SK-N-SH treated with all-trans-retinoic acid at 6 μM for 48 hours (cell line): ENCODE measurements at places on chromosomes 4 and X.

GRCh38 chrX:40875476-40875875 lies 140.1 kb upstream of the MED14 start:
- no peak for ATAC-seq

- no peak for ATAC-seq
Observed at GRCh38 chrX:38347136-38347535, 5.3 kb upstream of the OTC start.

DNA sequence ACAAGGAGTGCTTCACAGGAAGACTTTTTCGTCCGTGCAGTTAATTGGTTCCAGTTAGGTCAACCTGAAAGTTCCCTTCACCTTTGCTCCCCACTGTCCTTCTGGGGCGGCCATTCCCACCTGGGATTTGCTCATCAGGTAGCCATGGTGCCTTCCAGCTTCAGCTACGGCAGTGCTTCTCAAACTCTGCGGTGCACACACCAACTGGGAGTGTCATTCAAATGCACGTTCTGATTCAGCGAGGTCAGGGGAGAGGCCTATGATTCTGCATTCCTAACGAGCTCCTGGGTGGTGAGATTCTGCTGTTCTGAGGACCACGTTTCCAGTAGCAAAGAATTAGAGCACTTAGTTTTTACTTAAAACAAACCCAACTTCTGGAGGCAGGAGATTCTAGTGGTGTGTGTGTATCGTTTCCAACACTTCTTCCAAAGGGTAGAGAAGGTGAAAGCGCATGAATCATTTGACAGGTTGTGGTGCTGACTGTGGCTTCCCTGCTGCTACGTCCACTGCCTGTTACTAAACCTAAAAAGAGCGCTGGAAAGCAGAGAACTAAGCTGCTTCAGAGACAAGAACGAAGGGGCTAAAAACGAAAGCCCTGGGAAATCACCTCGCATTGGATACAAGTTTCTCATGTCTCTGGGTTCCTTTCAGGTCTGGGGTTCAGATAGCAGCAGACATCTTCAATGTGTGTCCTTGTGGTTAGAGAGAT lies 4.7 kb upstream of the HELT start:
- no peak for ATAC-seq

GRCh38 chrX:119735467-119735866 lies 22.9 kb upstream of the SOWAHD start:
- peak; percentile 11; the same call in 1 of the 3 replicates for ATAC-seq

GRCh38 chrX:52577464-52578173 lies 60.8 kb upstream of the XAGE1B start:
- ATAC-seq = no peak

GRCh38 chr4:159142681-159143384 lies 40.0 kb downstream of the RAPGEF2 start:
- ATAC-seq = no peak

- ATAC-seq = no peak
Observed at GRCh38 chr4:1716065-1716945, 4.2 kb upstream of the SLBP start.

GRCh38 chr4:16726368-16727050 lies 171.9 kb downstream of the LDB2 start:
- ATAC-seq = no peak

DNA sequence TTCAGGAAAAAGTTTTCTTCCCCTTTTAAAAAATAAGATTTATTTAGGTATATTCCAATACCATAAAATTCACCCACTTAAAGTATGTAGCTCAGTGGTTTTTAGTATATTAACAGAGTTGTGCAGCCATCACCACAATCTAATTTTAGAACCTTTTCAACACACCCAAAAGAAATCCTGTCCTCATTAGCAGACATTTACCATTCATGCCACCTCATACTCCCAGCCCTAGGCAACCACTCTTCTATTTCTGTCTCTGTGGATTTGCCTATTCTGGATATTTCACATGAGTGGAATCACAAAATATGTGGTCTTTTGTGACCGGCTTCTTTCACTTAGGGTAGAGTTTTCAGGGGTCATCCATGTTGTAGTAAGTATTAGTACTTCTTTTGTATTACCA lies 7.4 kb downstream of the ZNF81 start:
- no peak for ATAC-seq

DNA sequence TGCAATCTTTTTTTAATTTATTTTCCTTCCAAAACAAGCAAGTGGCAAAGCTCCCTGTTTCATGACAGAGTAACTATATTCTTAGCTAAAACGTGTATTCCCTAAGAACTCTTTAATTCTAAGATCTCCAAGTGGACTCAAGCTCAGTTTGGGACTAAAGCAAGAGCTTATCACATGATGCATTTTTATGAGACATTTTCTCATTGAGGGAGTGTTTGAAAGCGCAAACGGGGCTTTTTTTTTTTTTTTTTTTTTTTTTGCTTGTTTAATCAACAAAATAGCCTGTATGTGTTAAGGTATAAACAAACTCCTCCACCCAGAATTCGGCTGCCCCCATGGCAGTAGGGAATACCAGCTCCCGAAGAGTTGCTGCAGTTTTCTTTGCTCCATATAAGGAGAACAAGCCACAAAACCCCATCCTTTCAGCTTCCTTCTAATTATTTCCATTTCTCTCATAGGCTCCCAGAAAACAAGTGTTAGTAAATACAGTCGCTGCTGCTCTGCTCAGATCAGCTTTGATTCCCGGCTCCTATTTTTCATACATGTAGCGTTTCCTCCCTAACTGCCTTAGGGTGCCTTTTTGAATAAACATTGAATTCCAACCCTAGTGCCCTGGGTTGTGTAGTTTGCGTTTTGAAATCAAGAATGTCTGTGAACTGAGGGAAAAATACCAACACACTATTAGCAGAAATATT lies 669 bp upstream of the PPARGC1A start:
- no peak for ATAC-seq

GRCh38 chrX:40013266-40014195 lies 84.2 kb downstream of the BCOR start:
- peak; percentile 46 for ATAC-seq

GRCh38 chr4:158444621-158445020 lies 77.1 kb upstream of the RXFP1 start:
- ATAC-seq = no peak

DNA sequence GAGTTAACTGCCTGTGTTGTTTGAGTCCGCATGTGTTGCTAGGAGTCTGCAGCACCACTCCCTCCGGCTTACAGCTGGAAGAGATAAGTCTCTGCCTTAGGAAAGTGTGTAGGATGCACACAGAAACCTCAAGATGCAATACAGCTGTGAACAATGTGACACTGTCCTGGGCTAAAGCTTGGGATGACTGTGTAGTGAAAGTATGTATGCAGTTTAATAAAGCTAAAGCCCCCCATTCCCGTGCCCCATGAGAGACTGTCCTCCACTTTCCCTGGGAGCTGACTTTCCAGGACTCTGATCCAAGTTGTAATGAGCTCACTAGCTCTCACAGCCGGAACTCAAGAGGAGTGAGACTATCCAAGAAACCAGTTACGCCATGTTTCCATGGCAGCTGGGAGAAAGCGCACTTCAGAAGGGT lies 156.6 kb upstream of the FTHL17 start:
- no peak for ATAC-seq

DNA sequence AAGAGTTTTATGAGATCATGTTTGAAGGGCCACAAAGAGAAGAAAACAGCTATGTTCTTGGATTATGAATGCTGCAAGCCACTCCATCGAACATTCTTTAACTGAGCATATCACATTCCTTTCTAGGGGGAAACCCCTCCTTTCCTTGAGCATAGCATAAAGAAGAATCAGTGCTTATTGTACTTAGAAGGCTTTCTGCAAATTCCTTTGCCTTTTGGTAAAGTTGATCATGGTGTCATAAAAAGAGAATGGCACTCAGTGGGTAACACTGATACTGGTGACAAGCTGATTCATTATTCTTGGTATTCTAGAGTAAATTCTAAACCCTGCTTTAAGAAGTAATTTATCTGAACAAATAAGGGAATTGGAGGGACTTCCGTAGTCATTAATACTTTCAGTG lies 88.5 kb upstream of the GPR34 start:
- peak; percentile 93 for ATAC-seq

DNA sequence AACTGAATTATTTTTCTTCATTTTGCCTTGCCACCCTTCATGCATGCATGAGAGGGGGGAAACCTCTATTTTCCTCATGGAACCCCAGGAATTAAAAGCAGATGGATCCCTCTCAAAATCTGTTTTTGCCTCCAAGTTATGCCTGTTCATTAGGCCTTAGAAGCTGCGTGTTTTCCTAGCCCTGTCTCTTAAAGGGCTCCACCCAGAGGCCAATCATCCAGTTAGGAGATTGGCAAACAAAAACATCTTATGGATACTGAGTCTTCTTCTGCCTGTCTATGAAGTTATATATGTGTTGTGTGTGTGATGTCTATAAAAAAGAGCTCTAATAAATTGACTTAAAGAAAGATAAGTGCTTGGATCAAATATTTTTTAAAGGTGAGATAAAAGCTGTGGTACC lies 142.9 kb downstream of the ANAPC10 start:
- no peak for ATAC-seq

DNA sequence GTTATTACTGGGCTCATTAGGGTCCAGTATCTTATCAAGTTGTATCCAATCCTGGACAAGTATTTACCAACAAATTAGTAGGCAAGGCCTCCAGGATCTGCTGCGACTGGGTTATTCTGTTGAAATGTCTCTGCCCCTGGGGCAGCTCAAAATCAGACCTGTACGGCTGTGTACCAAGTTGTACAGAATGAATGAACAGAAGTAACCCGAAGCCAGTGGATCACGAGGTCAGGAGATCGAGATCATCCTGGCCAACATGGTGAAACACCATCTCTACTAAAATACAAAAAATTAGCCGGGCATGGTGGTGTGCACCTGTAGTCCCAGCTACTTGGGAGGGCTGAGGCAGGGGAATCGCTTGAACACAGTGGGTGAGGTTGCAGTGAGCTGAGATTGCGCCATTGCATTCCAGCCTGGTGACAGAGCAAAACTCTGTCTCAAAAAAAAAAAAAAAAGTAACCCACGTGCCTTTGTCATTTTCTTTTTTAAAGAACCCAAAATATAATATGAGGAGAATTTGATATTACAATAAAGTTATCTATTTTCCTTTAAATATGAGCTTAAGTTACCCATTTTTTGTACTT lies 127.3 kb downstream of the CBR4 start:
- ATAC-seq = no peak

DNA sequence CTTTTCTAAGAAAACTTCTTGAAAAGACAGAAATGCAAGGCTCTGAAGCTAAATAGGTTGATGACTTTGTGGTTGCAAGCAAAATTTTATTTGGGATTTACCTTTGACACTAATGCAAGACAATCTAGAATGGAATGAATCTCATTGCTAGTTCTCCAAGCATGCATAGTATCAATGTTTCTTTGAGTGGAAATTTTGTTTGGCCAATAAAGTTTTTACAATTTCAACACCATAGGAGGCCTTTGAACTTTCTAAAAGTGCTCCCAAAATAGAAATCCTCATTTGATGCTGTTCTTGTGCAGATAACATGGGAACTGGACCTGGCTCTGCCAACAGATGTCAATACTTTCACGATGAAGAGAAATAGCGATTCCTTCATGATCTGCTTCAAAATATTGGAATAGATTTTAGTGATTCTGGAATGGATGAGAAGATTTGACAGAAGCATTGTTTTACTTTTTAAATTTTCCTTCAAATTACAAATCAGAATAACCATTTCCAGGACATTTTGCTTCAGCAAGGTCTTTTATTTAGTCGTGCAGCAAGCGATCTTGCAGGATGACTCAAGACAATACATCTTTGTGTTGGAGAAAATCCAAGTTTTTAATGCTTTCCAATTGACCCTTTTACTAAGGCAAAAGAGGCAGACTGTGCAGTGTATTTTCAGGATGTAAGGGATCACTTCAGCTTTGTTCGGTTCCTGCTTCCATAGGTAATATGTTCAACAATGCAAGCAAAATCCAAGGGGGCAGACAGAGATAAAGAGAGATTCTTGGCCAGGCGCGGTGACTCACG lies 51.7 kb upstream of the OTUD4 start:
- ATAC-seq = peak; percentile 80

- ATAC-seq = no peak
Observed at GRCh38 chr4:37157476-37158167, 86.9 kb upstream of the NWD2 start.

- ATAC-seq = peak; percentile 66; the same call in 1 of the 3 replicates
Observed at GRCh38 chr4:64781737-64782326, 372.6 kb upstream of the TECRL start.

GRCh38 chrX:66018585-66019309 lies 21.1 kb downstream of the VSIG4 start:
- no peak for ATAC-seq

GRCh38 chr4:55012363-55013230 lies 112.8 kb downstream of the KDR start:
- no peak for ATAC-seq

DNA sequence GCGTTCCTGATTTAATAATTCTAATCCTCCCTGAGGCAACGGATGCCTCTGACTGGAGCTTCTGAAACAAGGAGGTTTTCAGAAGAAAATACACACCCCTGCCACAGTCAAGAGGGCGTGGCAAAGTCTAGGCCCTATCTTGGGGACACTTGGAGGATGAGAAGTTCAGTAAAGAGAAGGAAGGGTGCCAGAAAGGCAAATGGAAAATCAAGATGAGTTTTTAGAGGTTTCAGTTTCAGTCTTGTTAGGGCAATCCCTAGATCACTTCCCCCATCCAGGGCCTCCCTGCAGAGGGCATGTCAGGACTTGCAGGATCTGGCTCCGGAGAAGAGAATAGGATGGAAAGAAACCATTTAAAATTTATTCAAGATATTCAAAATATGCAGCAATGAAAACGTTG lies 28.5 kb upstream of the FGF2 start:
- ATAC-seq = peak; percentile 98

- no peak for ATAC-seq
Observed at GRCh38 chrX:110241816-110242215, 76.1 kb downstream of the AMMECR1 start.

DNA sequence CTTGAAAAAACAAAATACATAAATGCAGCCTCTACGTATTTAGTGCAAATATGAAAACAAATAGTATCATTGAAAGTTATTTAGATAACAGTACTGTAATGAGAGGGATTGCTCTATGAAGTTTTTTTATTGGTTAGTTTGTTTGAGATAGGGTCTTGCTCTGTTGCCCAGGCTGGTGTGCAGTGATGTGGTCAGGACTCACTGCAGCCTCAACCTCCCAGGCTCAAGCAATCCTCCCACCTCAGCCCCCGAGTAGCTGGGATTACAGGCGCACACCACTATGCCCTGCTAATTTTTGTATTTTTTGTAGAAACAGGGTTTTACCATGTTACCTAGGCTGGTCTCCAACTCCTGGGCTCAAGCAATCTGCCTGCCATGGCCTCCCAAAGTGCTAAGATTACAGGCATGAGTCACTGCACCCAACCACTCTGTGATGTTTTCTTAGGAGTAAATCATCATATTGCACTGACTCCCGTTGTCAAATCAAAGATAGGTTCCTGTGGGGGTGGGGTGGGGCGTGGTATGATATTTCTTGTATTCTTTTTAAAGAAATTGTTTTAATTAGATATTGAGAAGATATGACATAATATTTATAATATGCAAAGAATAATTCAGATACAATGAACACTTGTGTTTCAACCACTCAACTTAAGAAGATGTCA lies 75.8 kb downstream of the ATG4A start:
- no peak for ATAC-seq

DNA sequence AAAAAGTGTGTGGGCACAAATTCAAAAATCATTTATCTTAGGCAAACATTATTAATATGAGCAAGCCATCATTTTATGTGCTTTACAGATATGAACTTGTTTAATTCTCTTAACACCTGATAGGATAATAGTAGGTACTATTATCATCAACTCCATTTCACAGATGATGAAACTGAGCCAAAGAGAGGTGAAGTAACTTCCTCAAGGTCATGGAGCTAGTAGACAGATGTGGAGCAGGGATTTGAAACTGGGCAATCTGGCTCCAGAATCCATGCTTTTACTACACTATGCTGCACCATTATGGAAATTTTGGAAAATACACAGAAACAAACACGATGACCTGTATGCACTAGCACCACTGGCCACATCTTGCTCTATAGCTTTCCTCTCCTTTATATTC lies 1.0 kb upstream of the PIN4 start:
- no peak; the same call in 2 of the 3 replicates for ATAC-seq
